ENCODE measurements at places on chromosomes 1 and 21. TPM values are rescaled to one million over a fixed set of nuclear protein-coding genes. Genes with fewer than 3 reads are reported as not detected.

IL10 gene
- total RNA-seq, result not detected

RNF186 gene
- total RNA-seq, result not detected

NKAIN1 gene
- 0.13 TPM for total RNA-seq

BTG3 gene
- 68.7 TPM for total RNA-seq

EFNA1 gene
- 8.4 TPM for total RNA-seq

GRCh38 chr1:197692965-197693364 is 82.3 kb downstream of the DENND1B start:
- DNase-seq, result no peak
